HTR-8/SVneo (cell line): ENCODE measurements at places on chromosomes 13 and 19.

- no peak for DNase-seq
Observed at GRCh38 chr19:2171349-2172145, 7.8 kb downstream of the DOT1L start.

- no peak for DNase-seq
Observed at GRCh38 chr13:34816245-34816884, 125.7 kb upstream of the NBEA start.

DNA sequence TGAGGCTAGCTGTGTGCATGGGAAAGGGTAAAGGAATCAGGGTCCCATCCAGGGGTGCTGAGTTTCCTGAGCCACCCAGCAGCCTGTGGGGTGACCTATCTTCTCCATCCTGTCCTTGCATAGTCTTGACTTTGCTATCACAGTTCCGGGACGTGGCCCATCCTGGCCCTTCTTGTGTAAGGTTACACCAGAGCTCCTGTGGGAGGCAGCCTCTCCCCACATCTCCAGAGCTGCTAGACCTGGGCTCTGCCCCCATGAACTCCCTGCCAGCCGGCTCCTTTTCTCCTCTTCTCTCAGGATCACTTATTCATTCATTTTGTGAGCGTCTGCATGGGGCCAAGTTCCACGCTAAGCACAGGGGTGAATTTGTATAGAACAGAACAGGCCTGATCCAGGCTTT is 238.9 kb downstream of the TSHZ3 start:
- peak; percentile 23 for DNase-seq

DNA sequence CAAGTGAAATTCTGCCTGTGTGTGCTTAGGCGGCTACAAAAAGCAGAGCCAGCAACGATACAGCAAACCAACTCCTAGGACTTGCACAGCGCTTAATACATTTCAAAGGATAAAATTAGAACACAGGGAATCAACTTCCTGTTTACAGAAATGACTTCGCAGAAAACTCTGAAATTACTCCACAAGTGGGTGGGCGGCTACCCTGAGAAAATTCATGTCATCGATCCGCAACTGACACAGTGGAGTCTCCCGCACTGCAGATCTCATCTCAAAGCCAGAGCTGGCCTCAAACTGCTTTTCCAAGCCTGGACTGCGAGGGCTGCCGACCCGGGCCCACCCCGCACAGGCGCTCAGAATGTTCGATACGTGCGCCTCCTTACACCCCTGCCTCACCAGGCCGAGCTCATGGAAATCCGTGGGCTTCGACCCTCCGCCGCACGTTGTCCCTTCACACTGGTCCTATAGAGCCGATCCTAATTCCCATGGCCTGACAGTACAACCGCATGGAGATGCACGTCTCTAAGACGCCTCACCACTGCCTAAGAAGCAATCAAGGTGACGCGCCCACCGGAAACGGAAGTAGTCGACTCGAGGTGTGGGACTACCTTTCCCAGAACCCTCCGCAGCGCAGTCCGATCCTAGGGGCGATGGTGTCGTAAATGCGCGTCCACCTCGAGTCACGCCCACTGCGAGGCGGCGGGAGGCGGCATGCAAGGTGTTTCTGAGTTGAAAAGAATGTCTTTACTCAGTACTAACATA is at the start of gene ZNF229:
TSS of gene ZNF229 (minus strand) at position 557 of the 759 bp plus-strand sequence. CDS start 5,625 bp downstream, outside the sequence.
- peak; percentile 92 for DNase-seq

- no peak for DNase-seq
Observed at GRCh38 chr13:104937881-104938280, 1597.6 kb downstream of the EFNB2 start.

DNA sequence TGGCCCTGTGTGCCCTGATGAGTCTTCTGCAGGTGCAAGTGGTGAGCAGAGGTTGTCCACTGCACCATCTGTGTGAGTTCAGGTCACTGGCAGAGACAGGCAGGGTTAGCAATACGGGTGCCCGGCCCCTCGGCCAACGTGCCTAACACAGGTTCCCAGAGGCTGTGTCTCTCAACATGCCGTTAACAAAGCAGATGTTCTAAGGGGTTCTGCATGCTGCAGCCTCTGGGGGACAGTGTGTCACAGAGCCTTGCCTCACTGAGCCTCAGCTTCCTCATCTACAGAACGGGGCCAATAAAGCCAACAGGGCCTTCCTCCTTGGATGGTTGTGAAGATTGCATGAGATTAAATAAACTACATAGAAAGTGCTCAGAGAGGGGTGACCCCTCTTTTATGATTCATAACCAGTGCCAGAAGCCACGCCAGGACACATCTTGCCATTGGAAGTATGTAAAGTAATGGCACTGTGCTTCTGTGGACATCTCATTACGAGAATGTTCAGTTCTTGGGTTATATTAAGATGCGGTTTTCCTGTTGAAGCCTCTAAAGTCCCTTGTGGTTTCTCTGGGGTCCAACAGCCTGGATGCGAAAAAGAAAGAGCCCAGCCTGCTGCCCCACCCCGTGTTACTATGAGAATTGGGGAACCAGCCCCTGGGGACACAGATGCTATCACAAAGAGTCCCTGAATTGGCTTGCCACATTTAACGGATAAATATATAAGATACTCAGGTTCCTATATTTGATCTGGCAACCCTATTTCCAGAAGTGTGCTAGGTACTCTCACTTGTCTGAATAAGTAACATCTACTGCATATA is 11.2 kb upstream of the ARHGEF18 start:
- no peak for DNase-seq

DNA sequence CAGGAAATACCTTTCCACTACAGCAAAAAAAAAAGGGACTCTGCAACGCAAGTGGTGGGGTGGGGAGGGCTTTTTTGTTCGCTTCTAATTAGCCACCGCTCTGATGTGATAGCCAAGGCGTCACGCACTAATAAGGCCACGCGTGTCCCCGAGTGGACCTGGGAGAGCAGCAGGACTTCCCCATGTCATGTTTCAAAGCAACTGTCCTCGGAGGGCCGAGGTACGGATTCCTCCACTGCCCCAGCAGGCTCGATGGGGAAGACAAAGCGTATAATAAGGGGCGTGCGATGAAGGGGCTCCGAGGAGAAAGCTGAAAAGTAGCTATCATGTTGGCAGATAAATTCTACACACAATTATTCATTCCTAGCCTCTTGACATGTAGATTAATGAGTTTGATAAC is 179.7 kb upstream of the ZNF507 start:
- DNase-seq: no peak

DNA sequence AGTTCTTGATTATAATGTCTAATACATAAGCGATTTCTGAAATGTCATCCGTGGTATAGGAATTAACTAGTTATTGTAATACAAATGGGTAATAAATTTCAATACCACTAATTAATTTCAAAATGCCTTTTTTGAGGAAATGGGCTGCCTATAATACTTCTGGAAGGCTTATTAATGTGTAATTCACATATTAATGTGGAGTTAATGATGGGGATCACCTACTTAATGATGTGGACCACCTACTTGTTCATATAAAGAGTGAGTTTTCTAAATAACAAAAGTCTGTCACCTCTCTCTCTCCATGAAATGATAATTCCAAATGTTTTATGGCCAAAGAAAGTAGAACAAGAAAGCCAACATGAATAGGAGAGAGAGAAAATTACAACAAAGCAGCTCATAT is 913.8 kb upstream of the GPC6 start:
- DNase-seq: no peak

DNA sequence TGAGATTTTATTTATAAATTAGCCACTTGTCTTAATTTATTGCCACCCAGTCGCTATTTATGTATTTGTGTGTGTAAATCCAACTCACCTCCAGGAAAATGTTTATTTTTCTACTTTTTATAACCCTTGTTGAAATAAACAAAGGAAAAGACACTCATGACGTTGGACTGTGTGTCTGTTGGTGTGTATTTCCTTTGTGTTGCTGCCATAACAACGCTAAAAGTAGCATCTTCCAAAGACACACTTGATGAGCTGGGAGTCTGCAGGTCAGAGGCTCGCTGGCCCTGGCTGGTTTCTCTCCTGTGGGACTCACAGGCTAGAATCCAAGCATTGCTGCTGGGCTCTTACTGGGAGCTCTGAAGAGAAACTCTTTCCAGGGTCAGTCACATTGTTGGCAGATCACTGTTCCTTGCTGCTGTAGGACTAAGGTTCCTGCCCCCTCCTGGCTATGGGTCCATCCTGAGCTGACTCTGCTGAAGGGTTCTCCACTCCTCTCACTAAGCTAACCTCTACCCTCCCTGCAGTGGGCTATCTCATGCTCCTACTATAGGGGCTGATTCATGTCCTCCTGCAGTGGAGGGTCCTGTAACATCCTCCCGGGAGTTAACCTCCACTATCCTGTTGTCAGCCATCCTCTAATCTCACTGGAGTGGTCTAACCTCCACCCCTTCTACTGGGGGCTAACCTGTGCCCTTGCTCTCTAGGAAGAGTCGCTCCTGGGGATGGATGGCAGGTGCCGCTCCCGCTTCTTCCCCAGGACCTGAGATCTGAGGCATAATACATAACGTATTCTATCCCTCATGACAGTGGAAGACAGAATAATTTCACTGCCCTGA is 2.1 kb downstream of the IFNL2 start:
- no peak for DNase-seq

DNA sequence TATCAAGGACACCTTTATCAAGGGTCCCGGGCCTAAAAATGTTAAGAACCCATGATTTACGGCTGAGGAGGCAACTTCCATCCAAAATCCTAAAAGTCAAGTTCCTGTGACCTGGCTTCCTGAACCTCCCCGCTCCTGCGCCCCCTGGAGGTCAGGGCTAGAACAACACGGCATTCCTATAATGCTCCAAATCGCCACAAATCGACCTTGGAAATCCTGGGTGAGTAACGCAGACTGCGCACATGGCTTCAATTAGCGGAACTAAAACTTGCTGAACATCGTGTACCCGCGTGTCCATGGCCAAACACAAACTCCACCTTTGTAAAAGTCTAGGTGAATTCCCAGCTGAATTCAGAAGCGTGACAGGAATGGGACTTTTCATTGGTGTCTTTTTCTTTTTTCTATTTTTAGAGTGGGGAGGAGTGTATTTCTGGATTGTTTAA is 4.3 kb upstream of the C5AR1 start:
- DNase-seq: peak; percentile 77

DNA sequence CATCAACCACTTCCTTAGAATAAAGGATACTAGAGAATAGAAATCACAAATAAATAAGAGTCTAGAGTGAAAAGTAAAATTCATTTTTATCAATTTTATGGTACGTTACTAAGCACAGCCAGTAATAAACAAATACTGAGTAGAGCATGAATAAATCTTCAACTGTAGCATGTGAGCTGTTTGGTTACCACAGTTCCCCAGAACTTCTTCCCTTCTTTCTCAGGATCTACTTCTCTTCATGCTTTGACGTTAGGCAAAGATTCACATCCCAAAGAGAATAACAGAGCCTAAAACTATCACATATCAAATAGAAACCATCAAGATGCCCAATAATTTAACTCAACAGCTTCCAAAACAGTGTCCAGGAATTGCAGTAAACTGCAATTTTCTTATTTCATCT is 7.4 kb downstream of the RUBCNL start:
- DNase-seq: no peak

DNA sequence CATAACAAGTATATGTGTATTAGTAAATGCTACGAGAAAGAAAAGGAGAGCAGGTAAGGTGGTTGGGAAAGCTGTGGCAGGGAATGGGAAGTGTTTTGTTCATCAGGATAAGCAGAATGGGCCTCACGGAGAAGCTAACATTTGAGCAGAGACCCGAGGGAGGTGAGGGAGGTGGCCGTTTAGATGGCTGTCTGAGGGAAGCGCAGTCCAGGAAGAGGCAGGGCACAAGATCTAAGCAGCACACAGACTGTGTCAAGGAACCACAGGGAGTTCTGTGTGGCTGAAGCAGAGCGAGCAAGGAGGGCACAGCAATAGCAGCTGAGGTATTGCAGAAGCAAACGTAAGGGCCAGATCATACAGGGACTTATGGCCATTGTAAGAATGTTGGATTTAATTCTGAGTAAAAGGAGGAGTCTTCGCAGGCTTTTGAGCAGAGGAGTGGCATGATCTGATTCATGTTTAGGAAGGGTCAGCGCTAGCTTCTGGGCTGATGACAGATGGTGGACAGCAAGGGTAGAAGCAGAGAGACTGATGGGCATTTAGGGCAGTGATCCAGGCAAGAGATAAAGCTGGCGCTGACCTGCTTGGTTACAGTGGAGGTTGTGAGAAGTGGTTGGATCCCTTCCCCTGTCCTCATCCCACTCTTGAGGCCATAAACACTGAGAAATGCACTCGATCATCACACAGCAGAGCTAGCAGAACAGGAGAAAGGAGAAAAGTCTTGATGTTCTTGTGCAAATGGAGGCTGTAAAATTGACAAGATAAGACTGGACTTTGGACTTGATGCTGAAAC is 199.9 kb downstream of the LACC1 start:
- no peak for DNase-seq

- DNase-seq: peak; percentile 45
Observed at GRCh38 chr13:21124852-21125251, 51.5 kb downstream of the SKA3 start.

- DNase-seq: no peak
Observed at GRCh38 chr19:56131651-56132050, 9.4 kb upstream of the ZNF444 start.

GRCh38 chr19:38030686-38031422 is 123.8 kb downstream of the SIPA1L3 start:
- no peak for DNase-seq
